ENCODE measurements at places on chromosomes 3 and 15.

GRCh38 chr15:61700803-61701202, 359.4 kb downstream of the VPS13C start:
- DNase-seq, result no peak

DNA sequence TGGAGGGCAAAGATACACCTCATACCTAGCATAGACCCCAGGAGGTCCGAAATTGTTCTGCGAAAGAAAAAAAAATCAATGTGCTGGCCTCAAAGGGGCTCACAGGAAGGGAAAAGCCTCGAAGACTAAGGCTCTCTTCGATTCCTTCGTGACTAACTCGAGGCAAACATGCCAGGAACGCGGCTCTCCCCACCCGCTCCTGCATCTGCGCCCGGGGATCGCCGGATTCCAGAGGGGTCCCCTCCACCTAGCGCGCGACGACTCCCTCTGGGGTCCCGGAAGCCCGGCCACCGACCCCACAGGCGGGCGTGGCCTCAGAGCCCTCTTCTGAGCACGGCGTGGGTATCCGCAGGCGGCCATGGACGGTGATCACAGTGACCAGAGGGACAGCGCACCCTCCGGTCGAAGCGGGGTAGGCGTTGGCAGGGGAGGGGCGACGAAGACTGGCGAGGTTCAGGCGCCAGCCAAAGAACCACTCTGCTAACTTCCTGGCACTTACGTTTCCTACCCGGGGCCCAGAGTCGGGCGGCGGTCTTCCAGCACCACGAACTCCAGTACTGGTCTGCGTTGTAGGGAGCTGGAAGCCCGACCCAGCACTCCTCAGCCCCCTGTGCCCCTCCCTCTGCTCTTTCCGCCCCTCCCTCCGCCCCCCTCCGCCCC, 515 bp upstream of the EIF3J start:
- DNase-seq, result no peak

DNA sequence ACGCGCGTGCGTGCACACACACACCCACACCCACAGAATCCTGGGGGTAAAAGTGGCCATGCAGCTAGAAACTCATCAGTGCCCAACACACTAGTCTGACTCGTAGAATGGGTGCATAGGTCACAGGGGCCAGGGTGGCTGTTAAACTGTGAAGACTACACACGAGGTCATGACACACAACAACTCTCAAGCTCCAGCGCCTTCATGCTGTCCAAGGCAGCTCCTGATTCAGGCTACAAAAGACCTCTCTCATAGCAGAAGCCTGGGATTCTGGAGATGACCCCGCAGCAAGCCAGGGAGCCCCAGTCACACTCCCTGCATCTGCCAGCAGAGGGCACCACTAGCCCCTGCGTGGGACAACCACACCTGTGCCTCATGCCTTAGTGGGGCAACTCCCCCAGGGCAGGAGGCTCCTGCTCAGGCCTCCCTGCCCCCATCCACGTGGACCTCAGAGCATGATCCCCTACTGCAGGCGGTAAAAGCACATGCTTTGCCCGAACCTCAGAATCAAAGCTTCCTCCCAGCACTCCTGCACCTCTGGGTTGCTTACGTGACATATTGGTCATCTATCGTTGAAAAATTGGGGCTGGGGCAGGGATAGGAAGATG, 93.1 kb downstream of the LRIG1 start:
- peak; percentile 74 for DNase-seq

GRCh38 chr3:125033616-125034015, 22.2 kb downstream of the HEG1 start:
- no peak for DNase-seq

DNA sequence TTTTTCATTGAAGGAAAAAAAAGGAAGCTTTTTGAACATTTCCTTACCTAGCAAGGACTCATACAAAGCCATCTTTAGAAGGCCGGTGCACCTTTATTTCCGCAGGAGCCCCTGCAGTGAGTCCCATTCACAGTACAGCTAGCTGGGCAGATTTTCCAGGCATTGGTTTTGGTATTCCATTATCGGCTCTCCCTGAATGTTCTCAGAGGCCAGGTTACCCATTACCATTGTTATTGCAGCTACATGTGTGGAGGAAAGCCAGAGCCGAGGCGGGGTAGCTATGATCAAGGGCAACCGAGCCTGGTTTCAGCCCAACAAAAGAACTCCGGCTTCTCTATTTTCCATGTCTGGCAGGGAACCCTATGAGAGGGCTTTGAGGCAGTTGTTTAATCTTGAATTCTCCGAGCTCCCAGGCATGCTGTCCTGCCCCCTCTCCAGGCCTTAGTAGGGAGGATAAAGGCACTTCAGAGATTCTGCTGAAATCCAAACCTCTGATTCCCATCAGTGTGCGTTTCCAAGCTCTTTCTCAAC, 100.3 kb downstream of the LRRK1 start:
- no peak for DNase-seq

DNA sequence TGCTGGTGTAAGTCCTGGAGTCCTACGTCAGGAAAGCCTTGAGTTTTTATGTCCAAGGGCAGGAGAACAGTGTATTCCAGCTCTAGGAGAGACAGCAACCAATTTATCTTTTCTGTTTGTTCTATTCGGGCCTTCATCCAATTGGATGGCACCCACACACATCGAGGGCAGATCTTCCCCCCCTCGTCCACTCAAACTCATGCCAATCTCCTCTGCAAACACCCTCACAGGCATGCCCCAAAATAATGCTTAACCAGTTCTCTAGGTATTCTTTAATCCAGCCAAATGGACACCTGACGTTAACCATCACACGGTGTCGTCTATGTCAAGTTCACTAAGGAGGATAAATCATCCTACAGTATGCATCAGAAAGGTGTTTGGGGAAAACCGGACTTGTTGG, 102.5 kb upstream of the TRPM1 start:
- DNase-seq, result no peak

DNA sequence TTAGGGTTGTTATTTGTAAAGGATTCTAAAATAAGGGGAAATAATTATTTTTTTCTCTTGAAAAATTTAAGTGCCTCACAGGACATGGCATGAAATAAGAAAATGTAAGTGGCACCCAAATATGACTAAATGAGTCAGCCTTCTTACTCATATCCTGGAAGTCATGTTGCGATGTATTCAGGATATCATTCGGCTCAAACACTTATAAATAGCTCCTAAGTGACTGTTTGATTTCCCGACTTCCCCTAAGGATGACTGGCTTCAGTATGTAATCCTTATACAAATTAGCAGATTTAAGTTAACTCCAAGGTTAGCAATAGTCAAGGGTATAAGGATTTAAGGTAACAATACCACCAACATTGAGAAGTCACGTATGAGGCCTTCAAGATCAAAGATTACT, 57.3 kb upstream of the OSTN start:
- no peak for DNase-seq

- no peak for DNase-seq
These were observed 157.4 kb upstream of the NPHP3 start for GRCh38 chr3:132879656-132880055.

DNA sequence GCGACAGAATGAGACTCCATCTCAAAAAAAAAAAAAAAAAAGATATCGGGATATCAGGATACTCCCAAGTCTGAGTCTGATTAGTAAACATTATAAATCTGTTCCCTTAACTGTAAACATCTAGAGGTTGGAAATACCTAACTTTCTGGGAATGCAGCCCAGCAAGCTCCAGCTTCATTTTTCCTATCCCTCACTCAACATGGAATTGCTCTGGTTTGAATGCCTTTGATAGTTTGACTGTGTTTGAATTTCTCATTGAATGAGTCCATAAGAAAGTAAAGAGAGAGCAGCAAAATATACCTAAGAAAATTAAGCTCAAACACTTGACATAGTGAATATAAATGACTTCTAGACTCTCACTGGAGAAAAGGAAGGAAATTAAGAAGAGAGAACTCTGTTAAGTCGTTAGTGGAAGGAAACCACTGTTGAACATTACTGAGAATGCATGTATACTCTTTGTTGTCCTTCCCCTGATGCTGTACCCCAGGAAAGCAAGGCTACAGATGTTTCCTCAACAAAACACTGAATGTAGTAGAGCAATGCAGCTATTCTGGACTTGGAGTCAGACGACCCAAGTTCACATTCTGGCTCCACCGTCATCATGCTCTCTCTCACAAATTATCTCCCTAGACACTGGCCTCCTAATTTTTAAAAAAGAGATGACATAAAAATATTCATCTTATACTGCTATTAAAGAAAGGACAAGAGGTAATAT, 62.4 kb downstream of the CD200 start:
- DNase-seq, result no peak

DNA sequence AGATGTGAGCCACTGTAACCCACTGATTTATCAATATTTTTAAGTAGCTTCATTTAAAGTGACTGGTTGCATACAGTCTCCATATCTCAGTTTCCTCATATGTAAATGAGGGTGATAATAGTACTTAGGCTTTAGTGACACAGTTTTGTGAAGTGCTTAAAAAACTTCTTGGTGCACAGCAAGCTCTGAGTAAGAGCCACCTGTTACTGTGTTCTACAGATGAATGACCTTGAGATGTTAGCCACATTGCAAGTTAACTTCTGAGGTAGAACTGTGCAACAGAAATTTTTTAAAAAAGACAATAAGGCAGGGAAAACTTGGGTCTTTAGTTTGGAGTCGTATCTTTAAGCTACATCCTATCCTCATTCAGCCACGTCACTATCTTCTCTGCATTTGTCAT, 43.1 kb downstream of the PCCB start:
- DNase-seq, result no peak

DNA sequence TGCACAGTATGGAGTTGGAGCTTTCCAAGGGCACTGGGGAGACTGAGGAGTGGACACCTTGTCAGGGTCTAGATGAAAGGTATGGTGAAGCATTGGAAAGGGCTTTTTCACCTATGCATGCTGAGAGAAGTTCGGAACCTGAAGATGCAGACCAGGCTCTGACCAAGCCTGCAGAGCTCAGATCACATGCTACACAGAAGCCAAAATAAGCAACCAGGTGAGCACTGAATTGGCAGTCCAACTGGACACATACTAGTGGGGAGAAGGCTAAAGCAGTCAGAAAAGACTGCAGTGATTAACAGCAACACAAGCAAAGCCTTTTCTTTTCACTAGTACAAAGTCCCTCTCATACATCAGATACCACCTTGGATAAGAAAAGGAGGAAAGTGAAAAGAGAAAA, 238.3 kb upstream of the PLSCR5 start:
- no peak for DNase-seq

DNA sequence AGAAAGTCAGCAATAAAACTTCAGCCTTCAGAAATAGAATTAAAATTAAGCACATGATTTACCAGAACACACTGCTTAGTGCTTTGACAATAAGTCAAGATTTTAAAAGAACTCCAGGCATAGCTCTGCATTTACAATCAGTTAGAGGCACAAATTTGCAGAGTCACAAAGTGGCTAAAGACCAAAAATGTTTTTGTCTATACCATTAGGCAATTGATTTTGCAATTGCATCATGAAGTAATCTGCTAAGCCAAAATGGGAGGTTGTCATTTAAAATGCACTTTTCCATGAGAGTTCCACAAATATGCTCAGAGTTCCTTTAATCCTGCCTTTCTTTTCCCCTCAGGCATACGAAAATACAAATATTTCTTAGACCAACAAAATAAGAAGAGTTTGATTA, 10.1 kb upstream of the DCP1A start:
- DNase-seq, result no peak

GRCh38 chr3:43001094-43001553, 22.0 kb downstream of the GASK1A start:
- DNase-seq, result no peak

All from CD4-positive, alpha-beta T cell treated with Interleukin-15 for 4 hours (primary cell).